Progenitor cell of endocrine pancreas (in vitro differentiated cells): ENCODE measurements at places on chromosomes 3 and 15.

DNA sequence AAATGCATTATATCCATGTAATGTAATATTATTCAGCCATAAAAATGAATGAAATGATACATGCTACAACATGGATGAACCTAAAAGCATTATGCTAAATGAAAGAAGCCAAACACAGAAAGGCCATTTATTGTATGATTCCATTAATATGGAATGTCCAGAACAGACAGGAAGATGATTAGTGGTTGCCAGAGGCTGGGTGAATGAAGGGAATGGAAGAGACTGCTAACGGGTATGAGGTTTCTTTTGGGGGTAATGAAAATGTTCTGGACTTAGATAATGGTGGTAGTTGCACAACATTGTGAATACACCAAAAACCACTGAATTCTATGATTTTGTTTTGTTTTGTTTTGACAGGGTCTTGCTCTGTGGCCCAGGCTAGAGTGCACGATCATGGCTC, 61.6 kb upstream of the MAP4 start:
- no peak overlapping the region for H3K4me3 ChIP-seq
- no peaks in the 10 kb centered on the region for H3K27me3 ChIP-seq
- H3K27ac ChIP-seq: no peak overlapping the region
- no peaks in the 10 kb centered on the region for H3K4me1 ChIP-seq
- H3K36me3 ChIP-seq: peaks cover 3% of the 10 kb centered on the region

DNA sequence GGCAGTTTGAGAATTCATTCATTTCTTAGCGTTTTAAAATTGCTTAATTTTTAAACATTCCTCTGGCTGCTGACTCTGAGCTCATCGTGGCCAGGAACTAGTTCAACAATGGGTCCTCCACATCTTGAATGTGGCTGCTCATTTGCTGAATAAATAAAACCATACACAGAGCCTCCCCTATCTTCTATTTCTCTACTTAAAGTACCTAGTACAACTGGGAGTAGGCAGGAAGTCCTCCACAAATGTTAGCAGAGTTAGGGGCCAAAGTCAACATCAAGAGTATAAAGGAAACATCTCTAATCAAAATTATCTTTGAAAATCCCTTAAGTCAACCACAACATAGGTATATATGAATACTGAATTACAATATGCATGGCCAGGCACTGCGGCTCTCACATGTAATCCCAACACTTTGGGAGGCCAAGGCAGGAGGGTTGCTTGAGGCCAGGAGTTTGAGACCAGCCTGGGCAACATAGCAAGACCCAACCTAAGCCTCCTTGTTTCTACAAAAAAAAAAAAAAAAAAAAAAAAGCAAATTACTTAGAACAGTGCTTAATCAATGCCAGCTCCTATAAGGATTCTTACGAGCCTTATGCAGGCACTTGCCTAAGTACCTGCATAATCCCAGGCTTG, 57.5 kb upstream of the LMOD3 start:
- no peak overlapping the region for H3K27ac ChIP-seq
- peaks cover 3% of the 10 kb centered on the region for H3K4me1 ChIP-seq
- H3K4me3 ChIP-seq: no peak overlapping the region
- no peaks in the 10 kb centered on the region for H3K27me3 ChIP-seq
- DNase-seq: no peak

GRCh38 chr3:16482194-16482769, 31.2 kb downstream of the RFTN1 start:
- H3K4me1 ChIP-seq: peaks cover 27% of the 10 kb centered on the region
- H3K36me3 ChIP-seq: no peaks in the 10 kb centered on the region
- H3K27me3 ChIP-seq: peaks cover 31% of the 10 kb centered on the region
- H3K27ac ChIP-seq: no peak overlapping the region
- H3K4me3 ChIP-seq: no peak overlapping the region

DNA sequence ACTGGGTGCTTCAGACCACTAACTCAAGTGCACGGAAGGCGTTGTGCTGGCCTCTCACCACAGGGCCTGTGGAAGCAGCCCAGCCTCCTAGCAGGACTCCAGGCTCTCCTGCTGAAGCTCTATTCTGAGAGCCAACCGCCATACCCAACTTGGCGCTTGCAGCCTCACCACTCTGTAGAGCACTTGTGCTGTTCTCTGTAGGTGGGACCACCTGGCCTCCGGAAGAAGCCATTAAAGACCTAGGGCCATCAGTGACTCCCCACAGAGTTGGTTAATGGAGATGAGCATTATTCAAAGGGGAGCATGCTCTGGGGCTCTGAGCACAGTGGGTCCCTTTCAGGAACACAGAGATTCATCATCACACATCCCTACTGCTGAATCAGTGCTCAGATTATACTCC, 50.9 kb downstream of the C3orf85 start:
- H3K4me3 ChIP-seq: no peak overlapping the region
- no peak overlapping the region for H3K27ac ChIP-seq
- H3K4me1 ChIP-seq: peaks cover 1% of the 10 kb centered on the region
- no peaks in the 10 kb centered on the region for H3K27me3 ChIP-seq

DNA sequence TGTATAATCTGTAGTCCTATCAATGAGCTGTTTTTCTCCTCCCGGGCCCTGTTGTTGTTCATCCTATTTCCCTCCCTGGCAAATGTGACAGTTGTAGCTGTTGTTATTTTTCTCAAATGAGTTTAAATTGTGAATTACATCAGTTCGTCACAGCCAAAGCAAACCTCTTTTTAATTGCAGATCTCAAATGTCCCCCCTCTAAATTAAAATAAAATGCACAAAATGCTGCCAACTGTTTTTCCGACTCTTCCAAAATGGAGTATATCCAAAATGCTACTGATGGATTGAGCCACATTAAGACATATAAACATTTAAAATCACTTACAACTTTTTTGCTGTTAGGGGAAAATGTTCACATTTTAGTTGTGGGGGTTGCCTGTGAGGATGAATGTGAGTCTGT, 29.8 kb upstream of the SUCLG2 start:
- no peak overlapping the region for H3K27ac ChIP-seq
- H3K4me1 ChIP-seq: peaks cover 2% of the 10 kb centered on the region
- H3K4me3 ChIP-seq: no peak overlapping the region
